ENCODE measurements at places on chromosomes 5 and 9.

DNA sequence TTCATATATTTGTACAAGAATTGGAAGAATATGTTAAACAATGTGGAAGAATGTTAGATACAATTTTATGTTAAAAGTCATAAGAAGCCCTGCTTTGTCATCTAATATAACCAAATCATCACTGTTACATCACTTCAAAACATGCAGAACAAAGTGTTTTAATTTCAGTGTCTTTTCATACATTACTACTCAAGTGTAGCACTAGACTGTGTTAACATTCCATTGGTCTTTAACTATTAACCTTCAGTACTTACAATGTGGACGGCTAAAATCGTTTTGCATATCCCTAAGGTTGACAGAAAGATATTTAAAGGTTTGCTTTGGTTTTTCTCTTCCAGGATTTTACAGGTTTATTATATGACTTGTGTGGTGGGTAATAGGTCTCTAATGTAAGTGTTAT lies 50.9 kb downstream of the VCAN start:
- no peak for DNase-seq

DNA sequence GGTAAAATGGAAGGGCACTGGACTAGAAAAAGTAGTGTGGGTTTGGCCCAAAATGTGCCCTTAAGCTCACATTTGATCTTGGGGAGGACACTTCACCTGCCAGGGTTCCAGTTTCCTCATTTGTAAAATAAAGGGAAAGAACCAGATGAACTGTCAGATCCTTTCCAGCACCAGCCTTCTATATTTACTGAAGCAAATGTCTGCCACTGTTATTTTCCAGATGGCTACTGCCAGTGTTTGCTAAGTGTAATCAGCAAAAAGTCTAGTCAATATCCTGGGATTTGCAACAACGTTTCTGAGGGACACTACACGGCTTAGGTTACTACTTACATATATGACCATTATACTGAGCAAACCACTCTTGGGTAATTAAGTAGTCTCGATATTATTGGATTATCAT lies 340.3 kb downstream of the KCNN2 start:
- DNase-seq: no peak

GRCh38 chr5:153498516-153498915 lies 8.0 kb downstream of the GRIA1 start:
- no peak for DNase-seq

- no peak for DNase-seq
Measured at GRCh38 chr5:124919076-124919475, 172.6 kb upstream of the ZNF608 start.

DNA sequence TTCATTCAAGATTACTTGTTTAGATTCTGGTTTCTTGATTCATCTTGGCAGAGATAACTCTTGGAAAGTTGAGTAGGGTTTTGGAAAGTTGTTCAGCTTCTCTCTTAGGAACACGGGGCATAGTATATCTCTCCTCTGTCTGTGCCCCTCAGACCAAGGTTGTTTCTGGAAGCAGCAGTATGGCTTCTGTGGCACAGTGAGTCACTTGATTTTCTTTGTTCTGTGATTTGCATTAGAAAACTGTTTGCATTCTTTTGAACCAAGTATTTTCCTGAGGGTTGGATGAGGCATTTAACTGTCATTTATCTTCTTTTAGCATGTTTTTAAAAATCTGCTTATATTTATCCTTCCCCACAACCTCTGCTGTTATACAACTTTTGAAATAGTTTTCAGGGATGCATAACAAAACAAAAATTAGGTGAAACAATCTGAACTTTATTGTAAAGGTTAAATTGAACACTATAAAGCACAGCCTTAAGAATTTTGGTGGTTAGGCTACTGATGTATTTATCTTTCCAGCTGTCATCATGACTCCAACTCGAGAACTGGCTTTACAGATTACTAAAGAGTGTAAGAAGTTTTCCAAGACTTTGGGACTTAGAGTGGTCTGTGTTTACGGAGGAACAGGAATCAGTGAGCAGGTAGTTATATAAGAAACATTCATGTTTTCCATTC lies 26.5 kb downstream of the DDX46 start:
- DNase-seq: no peak

GRCh38 chr9:103900466-103900865 lies 193.6 kb upstream of the SMC2 start:
- no peak for DNase-seq

GRCh38 chr5:150661821-150662596 lies 958 bp downstream of the MYOZ3 start:
- DNase-seq: no peak

DNA sequence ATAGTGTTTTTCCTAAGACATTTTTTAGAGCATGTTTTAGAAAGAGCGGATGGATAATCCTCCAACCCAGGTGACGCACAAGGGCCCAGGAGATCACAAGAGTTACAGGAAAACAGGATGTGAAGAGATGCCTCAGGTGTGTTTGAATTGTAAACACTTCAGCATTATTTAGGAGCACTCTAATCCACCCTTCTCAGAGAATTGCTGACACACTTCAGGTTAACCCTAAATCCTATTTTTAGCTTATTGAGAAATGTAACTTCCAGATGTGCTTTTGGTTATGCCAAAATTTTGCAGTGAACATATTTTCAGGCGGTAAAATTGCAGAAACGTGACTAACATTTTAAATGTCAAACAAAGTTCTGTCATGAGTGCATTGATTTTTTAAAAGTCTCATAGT lies 755.4 kb upstream of the CTNND2 start:
- no peak for DNase-seq

All from cerebellum (tissue), 4 donors.